ENCODE measurements at places on chromosomes 3 and 15. TPM values are rescaled to one million over a fixed set of nuclear protein-coding genes. Genes with fewer than 3 reads are reported as not detected.

Gene TM4SF18
- not detected for polyA plus RNA-seq

Gene ZNF80
- 6.4 TPM for polyA plus RNA-seq

Gene HRG
- polyA plus RNA-seq, result not detected

Gene TTLL13
- 0.64 TPM for polyA plus RNA-seq

Gene ACP3
- polyA plus RNA-seq, result not detected

Gene GANC
- 13.5 TPM for polyA plus RNA-seq

Gene NR2E3
- polyA plus RNA-seq, result not detected

Gene ISL2
- polyA plus RNA-seq, result not detected

Gene MCF2L2
- polyA plus RNA-seq, result 4.0 TPM
